ENCODE measurements at places on chromosomes 4 and X.

DNA sequence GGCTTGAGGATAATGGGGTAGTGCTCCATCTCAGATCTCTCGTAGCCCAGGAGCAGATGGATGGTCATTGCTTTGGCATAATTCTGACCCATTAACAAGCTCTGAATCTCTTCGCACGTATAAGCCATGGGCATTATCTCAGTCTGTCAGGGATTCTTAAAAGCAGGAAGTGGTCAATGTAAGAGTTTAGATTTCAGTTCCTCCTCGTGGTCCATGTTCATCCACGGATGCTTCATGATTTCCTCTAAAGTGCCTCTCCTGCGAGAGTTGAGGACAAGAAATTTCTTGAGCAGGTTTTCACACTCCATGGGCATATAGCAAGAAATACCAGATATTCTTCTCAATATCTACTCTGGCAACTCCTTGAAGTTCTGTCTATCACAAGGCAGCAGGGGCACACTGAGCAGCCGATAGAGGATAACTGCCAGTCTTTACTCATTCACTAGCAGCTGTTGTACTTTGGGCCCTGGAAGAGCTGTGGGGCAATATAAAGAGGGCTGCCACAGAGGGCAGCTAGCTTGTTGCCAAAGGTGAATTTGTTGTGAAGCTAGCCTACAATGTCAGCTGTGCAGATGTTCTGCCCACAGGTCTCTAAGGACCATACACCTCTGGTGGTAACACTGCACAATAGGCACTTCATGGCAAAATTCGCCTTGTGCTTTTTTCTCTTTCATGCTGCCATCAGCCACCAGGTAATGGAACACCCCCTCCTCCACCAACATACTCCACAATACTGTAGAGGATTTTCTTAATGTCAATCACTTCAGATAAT lies 52.0 kb upstream of the WDR17 start:
- no peak for DNase-seq

DNA sequence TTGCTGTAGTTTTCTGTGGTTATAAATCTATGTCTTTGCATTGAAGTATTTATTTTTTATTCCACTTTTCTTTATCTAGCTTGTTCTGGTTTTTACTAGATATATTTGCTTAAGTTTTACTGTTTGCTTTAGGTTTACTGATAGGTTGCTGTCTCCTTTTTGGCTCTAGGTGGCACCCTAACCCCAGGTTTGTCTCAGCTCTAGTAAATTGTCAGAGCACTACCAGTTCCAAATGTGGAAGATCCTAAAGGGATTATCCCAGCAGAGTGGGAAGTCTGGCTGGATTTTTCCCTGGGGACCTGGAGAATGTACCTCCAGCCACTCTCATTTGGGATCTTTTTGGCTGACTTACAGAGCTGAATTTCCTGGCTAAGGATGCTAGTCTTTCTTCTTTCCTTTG lies 106.1 kb downstream of the PBDC1 start:
- DNase-seq, result no peak

DNA sequence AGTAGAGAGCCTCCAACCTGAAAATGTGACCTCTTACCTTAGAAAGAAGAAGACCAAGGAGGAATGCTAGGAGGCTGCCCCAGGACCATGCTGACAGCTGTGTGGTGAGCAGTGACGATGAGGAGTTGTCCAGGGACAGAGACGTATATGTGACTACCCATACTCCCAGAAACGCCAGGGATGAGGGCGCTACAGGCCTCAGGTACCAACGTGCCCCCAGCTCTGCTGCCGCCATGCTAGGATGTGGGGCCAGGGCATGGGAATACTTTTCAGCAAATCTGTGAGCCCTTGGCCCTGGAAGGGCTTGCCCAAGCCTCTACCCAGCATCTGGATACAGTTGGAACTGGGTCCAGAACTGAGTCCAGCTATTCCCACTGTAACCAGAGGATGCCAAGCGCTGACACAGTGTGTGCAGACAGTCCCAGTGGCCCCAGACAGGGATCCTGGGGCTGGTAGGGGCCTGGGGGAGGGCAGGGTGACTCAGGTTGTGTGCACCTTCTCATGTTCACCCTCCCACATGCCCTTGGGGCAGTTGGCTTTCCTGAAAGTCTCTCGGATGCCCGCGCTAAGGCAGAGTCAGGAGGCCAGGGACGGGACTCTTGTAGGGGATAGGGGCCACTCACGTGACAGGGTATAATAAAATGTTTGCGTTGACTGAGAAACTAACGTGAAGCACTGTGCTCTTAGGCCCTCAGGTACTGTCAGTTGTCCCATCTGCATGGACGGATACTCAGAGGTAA lies 23.9 kb upstream of the FAM193A start:
- no peak for DNase-seq

- no peak for DNase-seq
Observed at GRCh38 chr4:11732155-11732554, 303.5 kb upstream of the HS3ST1 start.
